ENCODE measurements at places on chromosomes 5 and 9. TPM values are rescaled to one million over a fixed set of nuclear protein-coding genes. Genes with fewer than 3 reads are reported as not detected.

GBGT1 gene
- 6.8 TPM for total RNA-seq

ABCA2 gene
- 6.0 TPM for total RNA-seq

PCDHGB4 gene
- 14.2 TPM for total RNA-seq

PCSK1 gene
- 1.00 TPM for total RNA-seq

PAPPA gene
- 4.0 TPM for total RNA-seq

ZBTB34 gene
- total RNA-seq, result 9.5 TPM
